Activated naive CD8-positive, alpha-beta T cell treated with anti-CD3 and anti-CD28 coated beads, Interleukin-2, amount 10 ng/mL, durations not matched to agents 7 days and 5 days (primary cell): ENCODE measurements at places on chromosomes 7 and 10.

GRCh38 chr10:8073691-8074416 is 19.4 kb downstream of the GATA3 start:
- DNase-seq, result no peak

- DNase-seq, result no peak
Observed at GRCh38 chr10:44995581-44995913, 5.2 kb upstream of the ZNF22 start.

- no peak for DNase-seq
Observed at GRCh38 chr7:43647673-43648472, 65.0 kb downstream of the STK17A start.

GRCh38 chr7:151671514-151671913 is 151.8 kb upstream of the RHEB start:
- no peak for DNase-seq

DNA sequence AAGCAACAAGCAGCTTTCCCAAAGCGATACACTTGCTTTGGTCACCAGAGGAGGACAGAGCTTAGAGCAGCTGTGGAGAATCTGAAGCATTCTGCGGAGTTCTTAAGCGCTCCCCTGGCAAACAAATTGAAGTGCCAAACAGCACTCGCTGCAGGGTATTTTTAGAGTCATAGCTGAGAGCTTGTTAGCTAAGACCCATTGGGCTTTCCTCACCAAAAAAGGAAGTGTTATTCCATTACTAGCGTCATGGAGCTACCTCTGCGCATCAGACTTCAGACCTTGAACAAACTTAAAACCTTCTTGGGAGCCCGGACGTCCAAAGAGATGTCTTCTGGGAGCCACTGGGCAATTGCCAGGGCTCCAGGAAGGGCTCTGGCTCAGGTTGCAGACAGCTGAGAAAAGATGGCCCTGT is 23.2 kb upstream of the BMPR1A start:
- DNase-seq, result no peak

GRCh38 chr10:92848037-92848440 is 281 bp upstream of the EXOC6 start:
- DNase-seq, result no peak

DNA sequence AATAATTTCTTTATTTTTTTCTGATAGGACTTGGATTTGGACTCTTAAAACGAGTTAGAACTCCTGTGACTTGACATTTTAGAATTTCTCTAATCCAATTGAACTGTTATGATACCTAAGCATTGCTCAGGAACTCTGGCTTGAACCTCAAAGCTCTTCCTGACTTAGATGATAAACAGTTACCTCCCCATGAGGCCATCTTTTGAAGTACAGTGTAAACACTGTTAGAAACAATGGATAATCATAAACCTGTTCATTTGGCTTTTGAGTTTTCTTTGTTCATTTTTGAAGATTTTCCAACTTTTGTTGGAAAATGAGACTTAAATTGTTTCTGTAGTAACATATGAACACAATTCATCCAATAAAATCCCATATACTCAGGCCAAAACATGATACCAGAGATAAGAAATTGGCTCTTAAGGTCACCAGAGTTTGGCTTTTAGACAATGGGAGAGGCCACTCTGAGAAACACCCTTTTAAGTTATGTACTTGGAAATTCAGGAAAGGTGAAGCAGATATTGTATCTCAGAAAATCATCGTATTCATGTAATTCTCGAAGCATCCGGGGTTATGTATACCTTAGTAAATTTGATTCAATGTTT is 59.6 kb downstream of the RUNDC3B start:
- no peak for DNase-seq

DNA sequence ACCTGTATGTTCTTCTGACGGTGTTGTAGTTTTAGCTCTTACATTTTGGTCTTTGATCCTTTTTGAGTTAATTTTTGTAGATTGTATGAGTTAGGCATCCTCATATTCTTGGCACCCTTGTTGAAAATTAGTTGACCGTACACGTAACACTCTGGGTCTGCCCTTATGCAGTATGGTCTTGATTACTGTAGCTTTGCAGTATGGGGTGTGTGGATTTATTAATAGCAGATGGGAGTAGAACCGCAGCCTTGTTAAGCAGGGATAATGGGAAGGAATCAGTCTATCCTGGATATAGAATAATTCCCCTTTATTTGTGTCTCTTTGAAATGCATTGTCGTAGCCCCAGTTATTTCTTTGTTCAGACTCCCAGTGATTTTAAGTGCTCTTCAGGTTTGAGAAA is 95.5 kb downstream of the UBE3C start:
- no peak for DNase-seq

DNA sequence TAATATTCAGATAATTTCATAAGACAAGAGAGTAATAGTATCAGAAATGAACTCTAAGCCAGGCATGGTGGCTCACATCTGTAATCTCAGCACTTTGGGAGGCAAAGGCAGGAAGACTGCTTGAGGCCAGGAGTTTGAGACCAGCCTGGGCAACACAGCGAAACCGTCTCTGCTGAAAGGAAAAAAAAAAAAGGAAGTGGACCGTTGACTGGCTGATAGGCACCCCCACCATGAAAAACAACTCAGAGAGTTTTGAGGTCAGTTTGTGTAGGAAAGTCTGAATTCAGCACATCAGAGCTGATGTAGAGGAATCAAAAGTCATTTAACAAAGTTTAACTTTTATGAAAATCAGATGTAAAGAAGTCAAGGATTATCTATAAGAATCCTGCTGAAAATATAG is 63.2 kb upstream of the AMPH start:
- DNase-seq, result no peak
